ENCODE measurements at places on chromosomes 11 and 22.

- DNase-seq: peak; percentile 81
Measured at GRCh38 chr11:68841718-68842426, at the start of gene CPT1A. Gene CPT1A, minus strand, starts transcription at chr11:68841916. Its CDS starts 26,442 bp downstream, at chr11:68815474.

- DNase-seq: no peak
Measured at GRCh38 chr11:12417691-12418611, 40.6 kb downstream of the PARVA start.

- no peak for DNase-seq
Measured at GRCh38 chr11:133916784-133917440, 39.9 kb downstream of the IGSF9B start.

- DNase-seq: no peak
Measured at GRCh38 chr22:19067696-19068348, 54.4 kb downstream of the DGCR2 start.

DNA sequence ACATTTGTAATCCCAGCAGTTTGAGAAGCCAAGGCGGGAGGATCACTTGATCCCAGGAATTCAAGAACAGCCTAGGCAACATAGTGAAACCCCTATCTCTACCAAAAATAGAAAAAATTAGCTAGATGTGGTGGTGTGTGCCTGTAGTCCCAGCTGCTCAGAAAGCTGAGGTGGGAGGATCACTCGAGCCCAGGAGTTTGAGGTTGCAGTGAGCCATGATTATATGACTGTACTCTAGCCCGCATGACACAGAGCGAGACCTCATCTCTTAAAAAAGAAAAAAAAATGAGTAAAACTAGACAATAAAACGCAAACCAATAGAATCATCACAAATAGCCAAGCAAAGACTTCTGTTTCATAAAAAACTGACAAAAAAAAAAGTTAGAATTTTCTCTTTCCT lies 21.8 kb downstream of the NUCB2 start:
- peak; percentile 77 for DNase-seq

GRCh38 chr11:103016031-103016430 lies 60.5 kb upstream of the MMP13 start:
- no peak for DNase-seq

DNA sequence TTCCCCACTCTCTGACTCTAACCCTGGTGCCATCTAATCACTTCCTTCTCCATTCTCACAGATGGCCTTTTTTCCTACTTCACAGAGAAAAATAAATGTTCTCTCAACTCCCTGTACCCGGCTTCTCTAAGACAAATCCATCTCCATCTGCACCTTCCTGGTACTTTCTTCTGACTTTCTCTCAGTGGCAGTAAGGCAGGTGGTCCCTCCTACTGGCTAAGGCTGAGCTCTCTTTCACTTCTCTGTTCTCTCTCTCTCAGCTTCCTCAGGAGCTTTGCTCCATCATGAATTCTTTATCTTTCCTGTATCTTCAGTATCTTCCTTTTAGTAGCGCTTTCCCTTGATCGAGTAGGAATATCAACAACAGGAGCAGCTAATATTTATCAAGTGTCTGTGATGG lies 421.6 kb downstream of the TMEM135 start:
- no peak for DNase-seq

- no peak for DNase-seq
Measured at GRCh38 chr11:77259641-77260040, 41.8 kb downstream of the GDPD4 start.

DNA sequence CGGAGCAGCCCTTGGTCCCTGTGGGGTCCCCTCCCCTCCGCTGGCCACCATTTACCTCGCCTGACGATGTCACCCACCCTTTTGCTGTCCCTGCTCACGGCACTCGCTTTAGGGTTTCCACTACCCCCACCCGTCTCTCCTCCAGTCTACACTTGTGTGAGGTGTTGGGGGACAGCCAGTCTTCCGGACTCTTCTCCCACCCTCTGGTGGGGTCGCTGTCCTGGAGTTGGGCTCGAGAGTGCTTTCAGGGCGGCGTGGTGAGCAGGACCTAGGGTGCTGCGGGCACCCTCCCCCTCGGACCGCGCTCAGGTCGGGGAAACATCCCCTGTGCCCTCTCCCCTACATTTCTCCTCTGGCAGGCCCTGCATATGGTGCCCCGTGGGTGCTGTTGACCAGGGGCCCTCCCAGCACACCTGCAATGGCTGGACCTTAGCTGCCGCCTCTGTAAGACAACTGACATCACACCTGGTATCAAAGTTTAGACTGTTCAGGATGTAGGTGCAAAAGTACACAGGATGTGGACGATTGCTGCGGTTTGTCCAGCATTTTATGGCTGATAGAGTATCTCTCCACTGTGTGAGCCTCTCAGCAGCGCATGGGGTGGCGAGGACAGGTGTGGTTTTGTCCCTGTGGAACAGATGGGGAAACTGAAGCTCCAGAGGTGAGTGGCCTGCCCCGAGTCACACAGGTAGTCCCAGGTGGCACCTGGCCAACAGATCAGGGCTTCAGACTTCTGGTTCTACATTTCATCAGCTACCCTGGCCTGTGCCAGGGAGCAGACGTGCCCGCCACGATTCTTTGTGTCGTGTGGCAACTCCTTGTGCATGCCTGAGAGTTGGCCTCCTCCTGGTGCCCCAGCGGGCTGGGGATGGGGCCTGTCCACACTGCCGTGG lies 1.2 kb downstream of the GRK2 start:
- peak; percentile 45 for DNase-seq

GRCh38 chr11:134231958-134232659 lies 7.6 kb downstream of the VPS26B start:
- no peak for DNase-seq
